Activated naive CD4-positive, alpha-beta T cell treated with anti-CD3 and anti-CD28 coated beads, Interleukin-2, amount 50 U/mL, for 72 hours (primary cell): ENCODE measurements at places on chromosomes 11 and 22. TPM values are rescaled to one million over a fixed set of nuclear protein-coding genes. Genes with fewer than 3 reads are reported as not detected.

RAB39A gene
- 1.1 TPM for total RNA-seq

GRCh38 chr11:132859306-132859705, 673.0 kb downstream of the OPCML start:
- no peak for DNase-seq

SAA4 gene
- total RNA-seq, result not detected

KRTAP5-7 gene
- not detected for total RNA-seq

DNA sequence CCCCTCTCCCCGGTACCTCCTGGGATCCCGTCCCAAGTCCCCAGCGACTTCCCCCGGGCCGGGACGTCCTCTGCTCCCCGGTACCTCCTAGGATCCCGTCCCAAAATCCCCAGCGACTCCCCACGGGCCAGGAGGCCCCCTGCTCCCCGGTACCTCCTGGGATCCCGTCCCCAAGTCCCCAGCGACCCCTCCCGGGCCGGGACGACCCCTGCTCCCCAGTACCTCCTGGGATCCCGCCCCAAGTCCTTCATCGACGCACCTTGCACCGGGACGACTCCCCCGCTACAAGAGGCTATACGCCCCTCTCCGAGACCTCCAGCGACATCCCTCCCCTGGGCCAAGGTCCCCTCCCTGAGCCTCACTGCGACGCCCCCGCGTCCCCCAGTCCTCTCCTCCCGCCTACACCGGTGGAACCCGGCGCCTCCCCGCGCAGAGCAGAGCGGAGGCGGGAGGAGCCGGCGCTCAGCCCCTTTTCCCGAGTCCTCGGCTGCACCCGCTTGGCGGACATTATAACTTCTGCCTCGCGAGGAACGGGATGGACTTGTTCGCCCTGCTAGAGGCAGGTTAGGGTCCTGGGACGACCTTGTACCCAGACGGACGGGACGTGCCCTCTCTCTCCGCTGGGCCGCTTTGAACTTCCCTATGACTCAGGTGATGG, 912 bp downstream of the KREMEN1 start:
- DNase-seq, result peak; percentile 15

ETS1 gene
- total RNA-seq, result 176 TPM

GRCh38 chr22:48249713-48250268, 1487.3 kb downstream of the TBC1D22A start:
- DNase-seq, result no peak

DNA sequence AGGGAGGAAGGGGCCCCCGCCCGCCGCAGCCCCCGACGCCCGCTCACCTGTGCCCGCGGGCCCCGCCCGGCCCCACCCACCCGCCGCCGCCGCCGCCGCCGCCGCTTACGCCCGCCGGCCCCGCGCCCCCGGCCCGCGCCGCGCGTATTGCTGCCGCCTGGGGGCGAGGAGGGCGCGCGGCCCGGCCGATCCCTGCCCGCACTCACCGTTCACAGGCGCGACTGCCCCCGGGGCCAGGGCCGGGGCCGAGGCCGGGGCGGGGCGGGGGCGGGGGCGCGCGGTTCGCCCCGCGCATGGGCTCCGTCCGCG, 212 bp downstream of the HRAS start:
- DNase-seq, result no peak

GRCh38 chr11:26283852-26284408, 48.0 kb upstream of the ANO3 start:
- DNase-seq, result no peak

- no peak for DNase-seq
Measured at GRCh38 chr11:114061048-114061680, 1.7 kb downstream of the ZBTB16 start.

DNA sequence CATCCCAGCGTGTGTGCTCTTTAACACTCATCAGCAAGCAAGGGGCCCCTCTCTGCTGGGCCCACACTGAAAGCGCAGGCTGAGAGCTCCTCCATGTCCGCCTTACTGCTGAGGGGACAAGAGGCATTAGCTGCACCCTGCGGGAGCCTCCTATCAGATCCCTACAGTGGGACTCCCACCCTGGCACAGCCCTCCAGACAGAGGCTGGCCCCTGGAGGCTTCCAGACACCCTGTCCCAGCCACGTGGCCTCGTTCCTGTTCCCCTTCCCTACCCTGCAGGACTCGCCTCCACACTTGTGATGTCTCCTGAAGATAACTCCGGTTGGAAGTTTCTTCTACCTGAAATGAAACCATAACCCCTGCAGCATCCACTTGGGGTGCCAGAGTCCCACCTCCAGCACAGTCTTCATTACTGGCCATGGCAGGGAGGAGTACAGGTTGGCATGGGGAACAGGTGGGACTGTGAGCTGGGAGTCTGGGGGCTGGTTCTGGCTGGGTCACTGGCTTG, 5.0 kb upstream of the SH3BP1 start:
- DNase-seq, result no peak

MRGPRE gene
- total RNA-seq, result not detected

ART5 gene
- total RNA-seq, result not detected

DNA sequence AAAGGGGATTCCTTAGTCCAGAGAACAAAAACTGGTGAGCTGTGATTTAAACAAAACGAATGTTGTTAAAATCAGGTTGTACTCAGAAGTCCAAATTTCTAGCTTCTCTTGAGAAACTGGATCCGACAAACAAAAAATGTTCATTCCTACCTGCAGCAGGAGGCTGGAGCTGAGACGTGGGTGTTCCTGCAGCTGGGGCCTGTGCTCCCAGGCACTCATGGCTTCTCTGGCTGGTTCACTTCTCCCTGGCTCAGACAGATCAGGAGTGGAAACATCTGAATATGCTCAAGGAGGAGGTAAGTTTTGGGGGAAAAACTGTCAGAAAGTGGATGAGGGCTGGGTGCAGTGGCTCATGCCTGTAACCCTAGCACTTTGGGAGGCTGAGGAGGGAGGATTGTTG, 24.7 kb upstream of the PARVB start:
- no peak for DNase-seq

DNA sequence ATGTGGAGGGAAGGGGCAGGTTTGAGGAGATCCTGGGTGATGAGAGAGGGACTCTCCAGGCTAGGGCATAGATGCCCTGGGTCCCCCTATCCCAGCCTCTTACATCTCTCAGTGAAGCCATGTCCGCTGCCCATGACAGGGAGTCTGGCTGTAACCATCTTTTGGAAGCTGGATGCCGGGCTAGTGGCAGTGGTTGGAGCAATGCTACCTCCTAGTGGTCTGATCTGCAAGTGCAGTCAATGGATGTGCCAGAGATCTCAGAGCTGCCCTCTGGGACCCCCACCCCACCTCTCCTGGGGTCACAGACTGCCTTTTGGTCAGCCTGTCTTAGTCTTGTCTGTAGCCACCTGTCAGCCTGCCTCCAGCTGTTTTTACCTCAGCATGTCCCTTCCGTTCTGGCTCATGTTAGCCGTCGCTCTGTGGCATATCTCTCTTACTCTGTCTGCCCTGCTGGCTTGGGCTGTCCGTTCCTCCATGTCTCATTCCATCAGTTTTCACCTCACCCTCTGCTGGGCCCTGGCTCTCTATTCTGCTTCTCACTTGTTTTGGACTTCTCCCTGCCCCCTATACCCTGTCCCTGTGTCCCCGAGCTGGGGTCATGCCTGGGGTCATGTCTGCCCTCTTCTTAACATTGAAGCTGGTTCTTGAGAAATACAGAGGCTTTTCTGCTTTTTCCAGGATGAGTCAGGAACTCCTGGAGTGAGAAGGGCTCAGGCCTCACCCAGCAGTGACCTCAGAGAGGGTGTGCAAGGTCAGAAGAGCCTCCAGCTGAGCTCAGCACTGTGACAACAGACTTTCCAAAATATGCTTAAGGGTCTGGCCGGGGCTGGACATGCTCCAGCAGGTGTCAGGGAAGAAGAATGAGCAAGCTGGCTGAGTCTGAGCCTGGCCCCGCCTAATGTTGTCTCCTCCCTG, 52.0 kb upstream of the THY1 start:
- no peak for DNase-seq

TEAD1 gene
- 0.14 TPM for total RNA-seq

GRCh38 chr11:78949976-78950690, 375.5 kb upstream of the NARS2 start:
- no peak for DNase-seq

GRCh38 chr11:70544067-70544773, 145.9 kb downstream of the CTTN start:
- no peak for DNase-seq

- no peak for DNase-seq
Measured at GRCh38 chr22:47544696-47545095, 782.2 kb downstream of the TBC1D22A start.

- no peak for DNase-seq
Measured at GRCh38 chr11:61974766-61975631, 7.6 kb upstream of the FTH1 start.

- DNase-seq, result no peak
Measured at GRCh38 chr11:16468735-16469453, 112.5 kb upstream of the SOX6 start.
